Fibroblast of skin of right quadriceps (primary cell): ENCODE measurements at places on chromosomes 4 and X.

- no peak for DNase-seq
Measured at GRCh38 chrX:101656817-101657216, 2.8 kb downstream of the ARMCX2 start.

- no peak for DNase-seq
Measured at GRCh38 chr4:139562067-139562684, 6.2 kb upstream of the SETD7 start.

GRCh38 chrX:65667503-65668376, at the start of gene MSN:
Gene MSN, plus strand, starts transcription at chrX:65667654. Its CDS starts 188 bp downstream, at chrX:65667842.
- DNase-seq = peak; percentile 58

DNA sequence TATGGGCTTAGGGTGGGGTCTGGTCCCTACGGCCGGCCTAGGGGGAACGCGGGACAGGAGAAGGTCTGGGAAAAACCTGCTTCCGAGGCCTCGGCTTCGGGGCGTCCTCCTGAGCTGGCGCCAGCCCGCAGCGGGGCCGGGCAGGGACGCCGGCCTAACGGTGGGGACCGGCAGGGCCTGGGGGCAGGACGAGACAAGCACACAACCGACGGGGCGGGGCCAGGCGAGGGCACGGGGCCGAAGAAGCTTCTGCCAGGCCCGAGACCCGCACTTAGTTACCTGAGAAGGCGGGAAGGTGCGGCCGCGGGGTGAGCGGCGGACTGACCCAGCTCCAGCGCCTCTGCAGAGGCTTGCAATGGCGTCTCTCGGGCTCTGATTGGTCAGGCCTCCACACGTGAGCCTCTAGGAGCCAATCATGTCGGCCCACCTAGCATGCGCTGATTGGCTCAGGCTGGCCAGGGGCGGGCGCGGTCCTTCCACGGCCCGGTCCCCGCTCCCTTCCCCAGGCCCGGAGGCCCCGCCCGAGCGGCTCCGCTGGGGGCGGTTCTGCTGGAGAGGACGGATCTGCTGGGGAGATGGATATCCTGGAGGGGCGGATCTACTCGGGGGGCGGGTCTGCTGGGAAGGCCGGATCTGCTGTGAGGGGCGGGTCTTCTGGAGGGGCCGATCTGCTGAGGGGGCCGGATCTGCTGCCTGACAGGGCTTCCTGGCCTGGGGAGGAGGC, 44.3 kb downstream of the CPLX1 start:
- DNase-seq = peak; percentile 99

DNA sequence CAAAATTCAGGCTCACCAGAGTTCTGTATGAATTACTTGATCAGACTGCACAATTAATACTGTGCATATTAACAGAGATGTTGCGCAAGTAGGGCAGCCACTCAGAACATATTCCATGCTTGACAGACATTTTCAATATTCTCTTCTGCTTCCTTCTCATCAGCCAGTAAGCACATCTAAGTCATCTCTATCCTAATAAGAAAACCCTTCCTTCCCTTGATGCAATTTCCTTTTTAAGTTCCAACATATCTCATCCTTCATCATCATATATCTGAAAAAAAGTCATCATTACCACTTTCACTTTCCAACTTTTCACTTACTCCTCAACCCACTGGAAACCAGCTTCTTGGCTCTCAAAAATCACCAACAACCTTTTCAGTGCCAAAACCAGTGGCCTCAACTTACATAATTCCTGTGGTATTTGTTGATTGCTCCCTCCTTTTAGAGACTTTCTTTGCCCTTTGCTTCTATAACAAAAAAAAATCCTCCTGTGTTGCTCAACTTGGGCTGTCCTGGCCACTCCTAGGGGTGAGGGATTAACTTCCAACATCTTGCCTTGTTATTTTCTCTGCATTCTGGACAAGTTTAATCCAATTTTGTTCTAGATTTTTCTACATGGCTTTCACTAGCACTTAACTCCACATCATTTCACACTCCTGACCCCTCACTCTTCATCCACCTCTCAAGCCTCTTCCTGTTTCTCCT, 14.1 kb downstream of the MBNL3 start:
- DNase-seq = no peak
